BE2C (cell line): ENCODE measurements at places on chromosomes 7 and 10.

- DNase-seq: no peak
Measured at GRCh38 chr7:99947608-99948007, 18.2 kb upstream of the GJC3 start.

DNA sequence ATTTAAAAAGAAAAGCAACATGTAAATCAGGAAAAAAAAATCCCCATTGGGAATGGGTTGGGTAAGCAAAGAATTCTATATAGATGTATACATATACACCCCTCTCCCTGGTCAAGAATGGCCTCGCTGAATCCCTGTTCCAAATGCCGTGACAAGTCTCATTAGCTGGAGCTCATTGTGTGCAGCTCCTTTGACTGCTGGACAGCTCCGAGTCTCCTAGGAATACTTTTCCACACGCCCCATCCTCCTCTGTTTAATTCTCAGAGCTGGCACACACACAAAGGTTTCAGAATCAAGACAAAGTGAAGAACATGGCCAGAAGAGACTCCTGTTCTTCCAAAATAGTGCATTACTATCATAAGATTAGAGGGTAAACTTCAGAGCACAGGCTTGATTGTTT is 130.9 kb upstream of the MKLN1 start:
- DNase-seq: no peak

- DNase-seq: no peak
Measured at GRCh38 chr10:127418536-127419168, 130.5 kb upstream of the NPS start.

DNA sequence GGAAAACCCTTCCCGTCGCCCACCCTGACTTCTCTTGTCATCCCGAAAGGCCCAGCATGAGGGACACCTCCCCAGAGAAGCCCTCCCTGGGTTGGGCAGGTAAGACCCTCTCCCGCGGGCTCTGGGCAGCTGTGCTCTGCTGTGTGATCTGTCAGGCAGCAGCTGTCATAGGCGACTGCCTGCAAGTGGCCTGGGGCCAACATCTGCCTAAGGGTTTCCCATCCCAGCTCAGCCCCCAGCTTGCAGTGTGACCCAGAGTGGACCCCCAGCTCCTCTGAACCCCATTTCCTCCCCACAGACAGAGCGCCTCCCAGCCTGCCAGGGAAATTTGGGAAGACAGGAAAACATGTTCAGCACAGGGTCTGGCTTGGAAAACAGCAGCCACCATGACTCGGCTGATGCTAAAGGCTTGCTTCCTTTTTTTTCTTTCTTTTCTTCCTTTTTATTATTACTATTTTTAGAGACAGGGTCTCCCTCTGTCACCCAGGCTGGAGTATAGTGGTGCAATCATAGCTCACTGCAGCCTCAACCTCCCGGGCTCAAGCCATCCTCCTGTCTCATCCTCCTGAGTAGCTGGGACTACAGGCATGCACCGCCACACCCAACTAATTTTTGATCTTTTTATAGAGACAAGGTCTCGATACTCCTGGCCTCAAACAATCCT is 18.3 kb upstream of the TNRC18 start:
- no peak for DNase-seq

DNA sequence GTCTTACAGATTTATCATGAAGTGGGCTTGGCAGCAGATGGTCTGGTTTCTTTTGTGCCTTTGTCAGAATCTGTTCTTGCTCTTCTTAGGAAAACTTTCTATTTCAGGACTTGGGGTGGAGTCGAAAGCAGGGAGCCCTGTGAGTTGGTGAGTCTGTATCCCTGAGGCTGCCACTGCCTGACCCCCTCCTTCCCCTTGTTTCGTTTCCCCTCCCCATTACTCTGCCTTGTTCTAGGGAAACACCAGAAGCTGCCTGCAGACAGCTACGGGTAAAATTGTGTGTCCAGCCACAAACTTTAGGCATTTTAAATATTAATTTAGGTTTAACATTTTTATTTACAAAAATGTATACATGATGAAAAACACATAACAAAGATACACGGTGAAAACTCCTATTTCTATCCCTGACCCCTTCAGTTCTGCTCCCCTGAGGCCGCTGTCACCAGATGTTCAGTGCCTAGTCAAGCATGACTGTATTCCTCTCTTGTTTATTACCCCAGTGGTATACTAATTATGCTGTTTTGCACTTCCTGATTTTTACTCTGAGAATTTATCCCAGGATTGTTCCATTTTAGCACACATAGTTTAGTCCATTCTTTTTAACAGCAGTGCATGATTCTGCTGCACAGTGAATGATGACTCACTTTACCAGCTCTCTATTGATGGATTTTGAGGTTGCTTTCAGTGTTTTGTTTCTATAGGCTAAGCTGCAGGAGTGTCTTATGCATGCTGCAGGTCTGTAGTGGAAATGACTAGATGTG is 9.1 kb downstream of the TSPAN14 start:
- DNase-seq: peak; percentile 52

GRCh38 chr7:46814516-46815250 is 767.2 kb downstream of the TNS3 start:
- no peak for DNase-seq

DNA sequence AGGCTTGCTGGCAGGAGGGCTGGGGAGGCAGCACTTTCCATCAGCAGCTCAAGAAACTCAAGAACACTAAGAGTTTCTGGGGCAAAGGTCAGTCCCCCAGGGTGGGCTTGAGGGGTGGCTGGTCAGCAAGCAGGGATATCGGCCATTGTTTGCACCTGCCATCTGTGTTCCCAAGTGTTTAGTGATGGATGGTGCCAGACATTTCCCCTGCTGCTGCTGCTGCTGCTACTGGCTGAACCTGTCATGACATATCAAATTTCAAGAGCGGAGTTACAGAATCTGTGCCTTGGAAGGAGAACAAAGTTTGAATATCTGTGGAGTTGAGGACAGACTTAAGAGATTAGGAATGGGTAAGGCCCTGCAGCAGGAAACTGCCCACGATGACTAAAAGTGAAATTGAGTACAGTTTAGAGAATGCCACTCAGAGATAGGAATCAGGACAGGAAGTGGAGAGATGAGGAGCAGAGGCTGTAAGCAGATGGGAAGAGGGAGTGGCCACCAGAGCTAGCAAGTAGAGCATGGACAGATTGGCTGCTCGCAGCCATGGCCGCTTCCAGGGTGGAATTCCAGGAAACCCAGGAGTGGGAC is 39.2 kb upstream of the PPP1R3C start:
- DNase-seq: peak; percentile 74

- no peak for DNase-seq
Measured at GRCh38 chr10:125102821-125103220, 57.5 kb downstream of the CTBP2 start.

DNA sequence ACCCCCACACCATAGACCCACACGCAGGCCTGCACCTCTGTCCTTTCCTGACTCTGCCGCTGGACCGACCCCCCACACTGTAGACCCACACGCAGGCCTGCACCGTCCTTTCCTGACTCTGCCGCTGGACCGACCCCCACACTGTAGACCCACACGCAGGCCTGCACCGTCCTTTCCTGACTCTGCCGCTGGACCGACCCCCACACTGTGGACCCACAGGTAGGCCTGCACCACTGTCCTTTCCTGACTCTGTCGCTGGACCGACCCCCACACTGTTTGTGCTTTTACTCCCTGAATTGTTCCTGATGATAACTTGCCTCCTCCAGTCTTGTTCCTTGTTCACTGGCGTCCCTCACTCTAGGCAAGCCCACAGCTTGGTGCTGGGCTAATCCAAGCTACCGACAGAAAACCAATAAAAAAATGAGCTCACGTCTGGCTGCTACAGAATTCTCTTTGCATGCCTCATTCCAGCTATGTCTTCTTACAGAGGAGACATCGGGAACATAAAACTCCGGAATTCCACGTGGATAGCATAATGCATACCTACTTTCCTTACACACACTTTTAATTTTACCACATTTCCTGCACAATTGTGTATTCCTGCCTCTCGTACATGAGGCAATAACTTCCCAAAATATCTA is 494.3 kb downstream of the PTPRN2 start:
- no peak for DNase-seq

- DNase-seq: no peak
Measured at GRCh38 chr10:3206511-3207157, 34.1 kb upstream of the PITRM1 start.

DNA sequence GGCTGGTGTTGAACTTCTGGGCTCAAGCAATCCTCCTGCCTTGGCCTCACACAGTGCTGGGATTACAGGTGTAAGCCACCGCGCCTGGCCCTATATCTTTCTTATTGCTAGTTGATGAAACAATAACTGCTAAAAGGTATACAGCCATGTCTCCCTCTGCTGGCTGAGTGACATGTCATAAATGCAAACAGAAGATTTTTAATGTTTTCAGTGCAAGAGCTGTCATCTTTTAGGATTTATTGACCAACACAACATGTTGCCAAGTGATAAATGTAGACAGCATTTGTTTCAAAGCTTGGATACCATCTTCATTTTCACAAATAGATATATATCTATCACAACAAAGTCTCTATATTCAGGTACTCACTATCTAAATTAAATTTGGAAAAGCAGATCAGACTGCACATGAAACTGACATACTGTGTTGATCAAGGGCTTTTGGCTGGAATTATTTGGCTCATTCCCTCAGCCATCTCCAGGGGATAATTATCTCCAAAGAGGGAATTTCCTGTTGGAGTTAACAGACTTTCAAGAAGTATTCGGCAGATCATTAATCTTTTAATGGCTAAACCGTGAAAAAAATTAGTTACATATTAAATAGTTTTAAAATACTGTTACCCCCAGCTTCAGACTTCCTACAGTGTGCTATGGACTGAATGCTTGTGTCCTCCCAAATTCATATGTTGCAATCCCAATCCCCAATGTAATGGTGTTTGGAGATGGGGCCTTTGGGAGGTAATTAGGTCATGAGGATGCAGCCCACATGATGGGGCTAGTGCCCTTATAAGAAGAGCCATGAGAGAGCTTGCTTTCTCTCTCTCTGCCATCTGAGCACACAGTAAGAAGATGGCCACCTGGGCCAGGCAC is 41.3 kb upstream of the SRPK2 start:
- peak; percentile 67 for DNase-seq

- DNase-seq: no peak
Measured at GRCh38 chr10:3537518-3537917, 247.5 kb downstream of the KLF6 start.

- DNase-seq: peak; percentile 60
Measured at GRCh38 chr10:26946102-26946811, 85.5 kb upstream of the ABI1 start.

DNA sequence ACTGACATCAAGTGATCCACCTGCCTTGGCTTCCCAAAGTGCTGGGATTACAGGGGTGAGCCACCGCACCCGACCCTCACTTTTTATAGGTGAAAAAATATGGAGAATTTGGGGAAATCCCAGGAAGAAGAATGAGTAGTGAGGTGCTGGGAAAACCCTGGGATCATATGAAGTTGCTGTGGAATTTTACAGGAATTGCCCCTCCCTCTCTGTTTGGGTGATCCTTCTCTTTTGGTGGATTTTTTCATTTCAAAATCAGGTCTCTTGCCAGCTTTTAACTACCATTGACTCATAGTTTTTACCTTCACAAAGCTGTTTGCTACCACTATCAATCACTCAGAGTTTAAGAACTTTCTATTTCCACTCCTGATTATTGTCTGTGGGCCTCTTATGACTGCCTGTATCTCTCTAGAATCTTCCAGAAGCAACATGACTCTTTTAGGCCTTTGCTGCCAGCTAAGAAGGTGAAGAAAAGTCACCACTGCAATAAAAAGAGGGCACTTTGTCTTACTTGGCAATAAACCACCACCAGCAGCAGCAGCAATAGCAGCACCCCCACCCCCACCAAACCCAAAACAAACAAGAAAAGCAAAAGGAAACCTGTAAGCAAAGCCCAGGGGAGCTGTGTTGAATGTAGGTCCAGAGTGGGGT is 4.0 kb upstream of the GIMAP8 start:
- no peak for DNase-seq

GRCh38 chr7:107579885-107580715 is at the start of gene BCAP29:
Gene BCAP29 (plus strand): TSS chr7:107580246. CDS start chr7:107580773, 527 bp downstream.
- DNase-seq: peak; percentile 85

DNA sequence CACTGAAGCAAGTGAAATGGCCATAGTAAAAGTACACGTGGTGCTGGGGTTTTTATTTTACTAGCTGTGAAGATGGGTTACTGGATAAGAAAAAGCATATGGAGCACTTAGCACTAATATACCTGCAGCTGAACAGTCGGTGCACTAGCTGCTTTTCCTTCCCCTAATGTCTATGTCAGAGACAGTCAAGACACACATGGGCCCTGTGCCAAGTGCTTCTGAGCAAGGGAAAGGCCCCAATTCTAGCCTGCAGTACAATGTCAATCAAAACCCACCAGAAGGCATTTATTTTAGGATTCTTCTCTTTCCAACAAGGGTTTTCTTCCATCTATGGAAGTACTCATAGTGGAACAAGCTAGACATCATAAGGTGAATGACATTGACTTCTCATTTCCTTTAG is 716.7 kb downstream of the CCSER2 start:
- DNase-seq: no peak

- DNase-seq: no peak
Measured at GRCh38 chr10:13658264-13658663, 71.5 kb downstream of the PRPF18 start.

GRCh38 chr10:124244256-124244877 is 151.0 kb upstream of the CHST15 start:
- no peak for DNase-seq

- no peak for DNase-seq
Measured at GRCh38 chr7:34392972-34393371, 265.0 kb upstream of the NPSR1 start.

- no peak for DNase-seq
Measured at GRCh38 chr7:111210996-111211395, 120.1 kb downstream of the LRRN3 start.

- no peak for DNase-seq
Measured at GRCh38 chr10:119495545-119495944, 47.0 kb downstream of the RGS10 start.

- no peak for DNase-seq
Measured at GRCh38 chr7:115689941-115690340, 340.6 kb downstream of the TFEC start.

GRCh38 chr7:33707427-33707826 is 197.9 kb upstream of the BMPER start:
- no peak for DNase-seq
